ENCODE measurements at places on chromosomes 5 and 9.

DNA sequence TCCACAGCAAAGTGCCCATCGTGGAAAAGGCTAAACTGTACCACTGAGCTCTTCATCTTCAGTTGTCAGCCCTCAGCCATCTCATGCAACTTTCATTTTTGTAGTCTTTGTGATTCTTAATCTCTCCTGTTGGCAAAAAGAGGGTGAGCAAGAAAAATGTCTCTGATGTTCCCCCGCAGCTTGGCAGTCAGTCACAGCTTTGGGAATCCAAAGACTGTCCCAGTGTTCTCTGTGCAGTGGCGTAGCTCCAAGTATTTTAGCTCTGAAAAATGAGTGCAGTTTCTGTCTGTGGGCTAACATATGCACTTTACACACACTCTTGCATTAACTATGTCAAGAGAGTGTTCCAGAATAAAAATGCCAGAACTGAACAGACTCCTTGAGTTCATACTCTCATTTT, 372.2 kb downstream of the TMEM232 start:
- no peak for DNase-seq

GRCh38 chr5:8907168-8907868, 638.6 kb downstream of the SEMA5A start:
- peak; percentile 93 for DNase-seq

DNA sequence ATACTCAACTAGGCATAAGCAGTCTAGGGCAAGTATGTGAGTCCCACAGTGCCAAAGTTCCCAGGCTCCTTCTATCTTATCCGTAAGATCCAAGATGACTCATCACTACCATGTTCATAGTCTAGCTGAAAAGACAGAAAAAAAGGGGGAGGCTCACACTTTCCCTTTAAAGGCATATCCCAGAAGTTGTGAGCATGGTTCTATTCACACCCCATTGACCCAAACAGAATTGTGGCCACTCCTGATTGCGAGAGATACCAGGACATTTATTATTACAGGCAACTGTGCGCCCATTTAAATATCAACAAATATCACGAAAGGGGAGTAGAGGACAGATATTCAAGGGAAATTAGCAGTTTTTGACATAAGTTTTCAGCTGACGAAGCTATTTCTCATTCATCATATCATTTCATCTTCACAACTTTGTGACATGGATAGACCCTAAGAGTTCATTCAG, 8.1 kb upstream of the PFDN1 start:
- peak; percentile 96 for DNase-seq

- DNase-seq = no peak
Measured at GRCh38 chr9:105531530-105531929, 26.4 kb upstream of the FKTN start.
